LHCN-M2 (cell line): ENCODE measurements at places on chromosomes 3 and 15. TPM values are rescaled to one million over a fixed set of nuclear protein-coding genes. Genes with fewer than 3 reads are reported as not detected.

GRCh38 chr15:92582206-92582605 is 73.4 kb downstream of the FAM174B start:
- no peak for DNase-seq

GRCh38 chr15:68274201-68274848 is 3.2 kb upstream of the FEM1B start:
- no peak for DNase-seq

DNA sequence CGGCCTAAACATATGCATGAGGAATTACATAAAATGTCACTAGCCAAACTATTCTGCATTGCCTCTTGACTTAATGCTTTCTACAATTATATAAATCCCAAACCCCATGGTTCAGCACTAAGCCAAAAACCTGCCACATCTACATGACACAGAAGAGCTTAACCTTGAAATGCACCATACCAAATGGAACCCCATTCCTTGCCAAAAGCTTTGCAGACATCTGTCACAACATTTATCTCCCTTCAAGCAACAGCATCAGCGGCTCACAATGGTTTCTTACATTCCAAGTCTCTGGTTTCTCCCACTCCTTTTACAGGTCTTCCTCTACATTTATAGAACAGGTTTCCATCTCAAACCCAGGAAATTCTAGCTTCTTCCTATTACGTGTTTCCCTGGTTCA is 58.4 kb upstream of the GYG1 start:
- peak; percentile 33 for DNase-seq

DNA sequence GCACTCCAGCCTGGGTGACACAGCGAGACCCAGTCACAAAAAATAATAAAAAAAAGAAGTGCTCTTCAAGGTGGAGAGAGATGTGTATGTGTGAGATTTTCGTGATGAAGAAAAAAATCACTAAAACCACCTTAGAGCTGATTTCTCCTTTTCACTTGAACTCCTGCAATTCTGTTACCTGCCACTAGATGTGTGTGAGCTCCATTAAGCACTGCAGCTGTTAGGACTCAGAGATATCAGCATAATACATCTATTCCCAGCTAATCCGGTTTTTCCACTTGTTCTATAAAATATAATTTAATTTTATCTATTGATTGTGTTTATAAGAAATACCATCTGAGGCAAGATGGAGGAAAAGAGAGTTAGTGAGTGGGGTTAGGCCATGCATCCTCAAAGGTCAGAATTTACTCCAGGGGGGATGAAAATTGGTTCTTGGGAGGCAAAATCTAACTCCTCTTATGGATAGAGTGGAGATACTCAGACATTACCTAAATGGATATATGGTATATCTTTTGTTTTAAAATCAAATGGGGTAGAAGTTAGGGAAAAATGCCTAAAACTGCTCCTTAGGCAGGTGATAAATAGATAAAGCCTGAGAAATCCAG is 152.7 kb downstream of the IL20RB start:
- peak; percentile 24 for DNase-seq

GRCh38 chr3:151133175-151133574 is 47.7 kb downstream of the MED12L start:
- no peak for DNase-seq

- peak; percentile 58 for DNase-seq
Observed at GRCh38 chr15:44545913-44546802, 9.2 kb downstream of the EIF3J start.

GRCh38 chr3:74263031-74263430 is 351.4 kb downstream of the CNTN3 start:
- no peak for DNase-seq

GRCh38 chr15:70451821-70452653 is 311.3 kb downstream of the UACA start:
- DNase-seq = no peak

- no peak for DNase-seq
Observed at GRCh38 chr3:181941250-181941649, 229.5 kb downstream of the SOX2 start.

DNA sequence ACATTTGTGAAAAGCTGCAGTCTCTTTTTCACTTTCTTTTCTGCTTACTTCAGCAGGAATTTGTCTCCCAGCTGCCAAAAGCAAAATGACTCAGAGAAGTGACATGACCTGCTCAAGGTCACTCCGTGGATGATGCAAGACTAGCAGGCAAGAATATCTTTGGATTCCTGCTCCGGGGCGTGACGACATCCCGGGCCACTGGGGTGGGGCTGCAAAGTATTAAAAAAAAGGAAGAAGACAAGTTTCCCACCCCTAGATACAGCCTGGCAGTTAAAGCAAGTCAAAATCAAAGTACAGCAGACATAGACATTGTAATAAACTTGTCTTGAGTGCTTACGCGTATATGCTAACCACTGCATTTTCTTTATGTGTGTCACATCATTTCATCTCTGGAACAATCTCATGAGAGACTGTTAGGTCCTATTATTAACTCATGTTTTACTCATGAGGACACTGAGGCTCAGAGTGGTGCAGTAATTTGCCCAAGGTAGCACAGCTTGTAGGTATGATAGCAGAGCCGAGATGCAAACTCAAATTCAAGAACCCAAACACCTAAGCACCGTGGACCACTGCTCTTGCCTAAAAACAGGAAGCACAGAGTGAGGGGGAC is 485.2 kb upstream of the PROK2 start:
- peak; percentile 88 for DNase-seq

GRCh38 chr15:68442041-68442440 is 10.1 kb upstream of the ITGA11 start:
- no peak for DNase-seq

DNA sequence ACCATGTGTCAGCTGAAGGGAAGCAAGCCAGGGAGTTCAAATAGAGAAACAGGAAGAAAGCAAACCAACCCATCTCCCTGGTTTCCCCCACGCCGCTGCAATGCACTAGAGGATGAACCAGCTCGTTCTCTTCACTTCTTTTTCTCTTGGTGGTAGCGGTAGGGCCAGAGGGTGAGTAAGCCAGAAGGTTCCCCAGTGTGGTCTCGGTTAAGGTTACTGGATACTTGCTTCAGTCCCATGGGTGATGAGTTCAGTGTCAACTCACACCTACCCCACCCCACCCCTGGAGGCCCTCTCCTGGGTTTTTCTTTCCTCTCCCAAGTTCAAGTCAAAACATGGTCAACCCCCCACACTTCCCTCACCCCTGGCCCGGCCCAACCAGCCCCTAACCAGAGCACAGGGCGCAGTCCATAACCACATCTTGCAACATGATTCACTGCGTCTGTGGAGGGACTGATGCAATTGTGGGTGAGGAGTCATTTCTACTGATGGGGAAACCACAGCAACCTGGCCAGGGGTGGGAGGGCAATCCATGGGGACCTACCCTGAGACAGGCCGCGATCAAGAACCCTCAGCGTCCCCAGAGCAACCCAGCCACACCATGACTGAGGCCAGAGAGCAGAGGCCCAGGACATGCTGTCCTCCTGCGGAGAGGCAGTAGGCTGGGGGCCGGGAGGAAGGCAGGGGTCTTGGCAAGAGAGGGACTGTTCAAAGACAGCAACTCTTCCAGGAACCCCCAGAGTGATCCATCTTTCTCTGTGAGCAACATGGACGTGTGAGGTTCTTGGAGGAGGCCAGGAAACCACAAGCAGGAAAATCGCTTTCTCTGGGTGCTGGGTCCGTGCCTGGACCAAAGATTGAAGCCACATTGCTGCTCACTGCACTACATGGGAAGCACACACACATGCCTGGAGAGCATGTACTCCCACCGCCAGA is 276.6 kb downstream of the UACA start:
- DNase-seq = peak; percentile 97

- DNase-seq = no peak
Observed at GRCh38 chr3:177551431-177551836, 354.2 kb upstream of the TBL1XR1 start.

DNA sequence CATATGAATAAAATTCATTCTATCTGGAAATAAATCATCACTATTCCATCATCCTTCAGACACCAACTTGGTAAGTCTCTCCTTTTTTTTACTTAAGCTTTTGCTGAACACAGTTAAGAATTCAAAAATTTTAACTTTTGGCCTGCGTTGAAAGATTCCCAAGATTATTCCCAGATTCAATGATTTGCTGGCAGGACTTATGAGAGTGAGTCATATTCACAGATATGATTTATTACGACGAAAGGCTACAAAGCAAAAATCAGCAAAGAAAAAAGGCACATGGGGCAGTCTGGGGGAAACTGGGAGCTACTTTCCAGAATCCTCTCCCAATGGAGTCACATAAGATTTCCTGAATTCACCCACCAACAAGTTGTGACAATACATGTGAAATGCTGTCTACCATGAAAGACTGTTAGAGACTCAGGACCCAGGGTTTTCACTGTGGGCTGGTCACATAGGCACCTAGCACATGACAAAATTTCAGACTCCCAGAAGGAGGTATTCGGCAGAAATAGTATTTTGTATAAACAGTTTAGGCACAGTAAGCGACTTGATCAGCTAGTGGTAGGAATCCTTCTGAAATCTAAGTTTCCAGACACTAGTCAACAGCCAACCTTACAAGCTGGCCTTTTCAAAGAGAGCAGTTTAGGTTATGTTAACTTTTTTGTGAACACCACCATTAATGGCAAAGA is 82.1 kb downstream of the DLG1 start:
- peak; percentile 78 for DNase-seq

- DNase-seq = no peak
Observed at GRCh38 chr3:187207624-187208023, 10.3 kb downstream of the RTP1 start.

DNA sequence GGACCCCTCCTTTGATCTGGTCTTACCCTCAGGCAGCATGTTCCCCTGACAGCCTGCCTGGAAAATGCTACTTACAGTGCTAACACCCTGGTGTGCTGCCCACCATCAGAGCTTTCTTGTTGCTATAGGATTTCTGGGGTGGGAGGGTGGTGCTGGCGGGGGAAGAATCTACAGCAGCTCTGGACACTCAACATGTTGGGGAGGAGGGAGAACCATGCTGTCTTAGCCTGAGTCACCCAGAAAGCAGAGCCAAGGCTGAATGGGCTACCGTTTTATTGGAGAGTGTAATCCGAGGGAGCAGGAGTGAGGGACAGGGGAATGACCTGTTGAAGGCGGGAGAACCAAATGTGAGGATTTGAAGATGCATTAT is 45.6 kb downstream of the MFSD1 start:
- DNase-seq = peak; percentile 45

GRCh38 chr3:23446301-23446700 is 243.2 kb downstream of the UBE2E2 start:
- no peak for DNase-seq

DNA sequence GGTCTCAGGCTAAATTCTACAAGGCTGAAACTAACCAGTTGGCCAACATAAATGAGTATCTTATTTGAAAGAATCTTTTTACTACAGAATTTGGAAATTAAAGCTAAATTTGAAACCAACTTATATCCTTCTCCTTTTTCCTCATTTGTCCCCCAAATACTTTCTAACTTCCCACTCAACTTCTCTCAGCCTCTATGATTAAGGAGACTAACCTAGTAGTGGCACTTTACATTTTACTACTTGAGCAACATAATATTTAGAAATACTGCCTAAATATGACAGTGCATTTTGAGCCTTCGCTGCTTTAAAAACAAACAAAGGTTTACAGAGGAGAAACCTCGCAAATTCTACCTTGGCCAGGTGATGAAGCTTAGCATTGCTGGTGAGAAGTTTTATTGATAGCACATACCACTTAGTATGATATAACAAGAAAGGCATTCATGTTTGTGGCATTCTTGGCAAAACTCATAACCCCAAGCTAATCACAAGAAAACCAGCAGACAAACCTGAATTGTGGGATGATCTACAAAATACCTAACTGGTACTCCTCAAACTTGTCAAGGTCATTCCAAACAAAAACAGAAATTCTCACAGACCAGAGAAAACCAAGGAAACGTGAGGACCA is 432.1 kb upstream of the CFAP20DC start:
- DNase-seq = peak; percentile 8

DNA sequence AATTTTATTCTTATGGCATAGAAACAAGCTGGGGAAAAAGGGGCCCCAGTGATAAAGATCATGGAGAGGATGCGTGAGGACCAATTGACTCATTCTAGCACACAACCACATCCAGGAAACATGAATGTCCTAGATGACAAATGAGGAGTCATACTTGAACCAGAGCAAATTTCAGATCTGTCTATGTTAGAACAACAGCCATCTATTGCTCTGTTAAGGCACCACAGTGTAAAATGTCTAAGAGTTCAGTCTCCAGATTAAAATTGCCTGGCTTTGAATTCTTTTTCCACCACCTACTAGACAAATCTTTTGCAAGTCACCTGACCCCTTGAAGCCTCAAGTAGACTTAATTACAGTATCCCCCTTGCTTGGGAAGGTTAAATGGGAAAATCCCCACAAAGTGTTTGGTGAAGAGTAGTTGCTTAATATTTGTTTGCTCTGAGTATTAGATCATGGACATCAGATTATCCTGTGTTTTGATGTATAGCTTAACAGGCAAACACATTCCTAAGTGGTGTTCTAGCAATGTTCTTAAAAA is 258.7 kb upstream of the TGFBR2 start:
- peak; percentile 98 for DNase-seq

GRCh38 chr15:48774484-48774883 is 36.4 kb downstream of the CEP152 start:
- peak; percentile 36 for DNase-seq

GRCh38 chr3:116300226-116300625 is 145.1 kb downstream of the LSAMP start:
- no peak for DNase-seq

DNA sequence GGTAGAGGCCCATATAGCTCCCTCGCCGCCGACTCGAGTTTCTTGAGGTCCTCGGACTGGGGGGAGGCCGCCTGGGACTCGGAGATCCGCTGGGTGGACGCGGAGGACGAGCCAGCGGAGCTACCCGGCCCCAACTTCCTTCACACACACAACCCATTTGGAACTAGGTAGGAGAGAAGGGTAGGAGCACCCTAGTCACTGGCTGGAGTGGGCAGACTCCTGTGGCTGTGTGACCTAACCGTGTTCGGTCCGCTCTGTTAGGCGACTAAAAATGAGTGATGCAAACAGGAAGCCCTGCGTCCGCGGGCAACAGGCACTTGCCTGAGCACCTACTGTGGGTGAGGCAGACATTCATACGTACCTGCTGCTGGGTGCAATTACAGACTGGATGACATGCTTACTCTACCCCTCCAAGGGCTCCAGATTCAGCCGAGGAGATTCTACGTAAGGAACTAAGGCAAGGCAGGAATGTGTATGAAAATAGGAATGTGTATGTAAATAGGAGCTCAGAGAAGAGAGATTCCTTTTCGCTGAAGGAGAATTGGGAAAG is 4.6 kb upstream of the SIN3A start:
- no peak for DNase-seq

GRCh38 chr3:155024006-155024638 is 56.0 kb upstream of the MME start:
- peak; percentile 22 for DNase-seq

The ROPN1 gene
- not detected in 2 replicates for total RNA-seq

The PLA2G4F gene
- total RNA-seq = not detected in 2 replicates

The CCR1 gene
- total RNA-seq = 0.19 and 0.46 TPM in 2 replicates

The C3orf20 gene
- not detected in 2 replicates for total RNA-seq

The DYNC1LI1 gene
- total RNA-seq = 42.6 and 50.1 TPM in 2 replicates

The GNAT1 gene
- total RNA-seq = not detected in 2 replicates

The PLIN1 gene
- total RNA-seq = 0.06 TPM in 1 of 2 replicates, not detected in the other

The GLDN gene
- not detected in 2 replicates for total RNA-seq

The NLGN1 gene
- total RNA-seq = 0.26 TPM in 1 of 2 replicates, not detected in the other

The ECE2 gene
- total RNA-seq = not detected in 2 replicates

The IL17RB gene
- total RNA-seq = not detected in 2 replicates
